Activated T-cell treated with anti-CD3 and anti-CD28 coated beads for 1 hour (primary cell): ENCODE measurements at places on chromosomes 2 and 18.
A peak's percentile ranks its signal among the peaks of the same experiment; 100 is the strongest.

DNA sequence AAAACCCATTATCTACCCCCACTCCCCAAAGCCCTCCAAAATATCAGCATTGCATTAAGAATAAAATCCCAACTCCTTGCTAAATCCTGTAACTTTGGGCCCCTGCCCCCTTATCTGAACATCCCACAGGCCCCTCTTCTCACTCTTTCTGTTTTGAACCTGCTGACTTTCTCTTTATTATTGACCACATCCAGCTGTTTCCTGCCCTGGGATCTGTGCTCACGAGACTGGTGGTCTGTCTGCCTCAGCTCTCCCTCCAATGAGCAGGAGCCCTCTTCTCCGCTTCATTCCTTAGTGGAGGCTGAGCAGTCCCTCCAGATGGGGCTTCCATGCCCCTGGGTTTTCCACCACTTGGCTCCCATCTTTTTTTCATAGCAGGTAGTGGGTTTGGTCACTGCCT lies 116.9 kb downstream of the ACKR3 start:
- DNase-seq = no peak

DNA sequence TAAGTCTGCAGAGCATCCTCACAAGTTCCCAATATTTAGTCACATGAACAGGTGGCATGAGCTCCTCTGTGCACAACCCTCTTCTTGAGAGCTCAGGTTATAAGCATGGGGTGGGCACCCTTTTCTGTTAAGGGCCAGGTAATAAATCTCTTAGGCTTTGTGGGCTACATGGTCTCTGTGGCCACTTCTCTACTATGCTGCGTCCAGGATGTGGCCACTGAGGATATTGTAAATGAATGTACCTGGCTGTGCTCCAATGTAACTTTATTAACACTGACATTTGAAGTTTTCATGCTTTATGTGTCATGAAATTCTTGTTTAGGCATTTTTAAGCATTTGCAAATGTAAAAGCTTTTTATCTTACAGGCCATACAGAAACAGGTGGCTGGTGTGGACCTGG lies 116.8 kb upstream of the ST6GAL2 start:
- DNase-seq = no peak

DNA sequence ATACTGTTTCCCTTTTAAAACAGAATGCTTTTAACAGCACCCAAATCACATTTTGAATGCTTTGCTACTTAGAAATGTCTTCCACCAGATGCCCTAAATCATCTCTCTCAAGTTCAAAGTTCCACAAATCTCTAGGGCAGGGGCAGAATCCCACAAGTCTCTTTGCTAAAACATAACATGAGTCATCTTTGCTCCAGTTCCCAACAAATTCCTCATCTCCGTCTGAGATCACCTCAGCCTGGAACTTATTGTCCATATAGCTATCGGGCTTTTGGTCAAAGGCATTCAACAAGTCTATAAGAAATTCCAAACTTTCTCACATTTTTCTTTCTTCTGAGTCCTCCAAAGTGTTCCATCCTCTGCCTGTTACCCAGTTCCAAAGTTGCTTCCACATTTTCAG lies 1374.5 kb upstream of the NXPH2 start:
- no peak for DNase-seq

DNA sequence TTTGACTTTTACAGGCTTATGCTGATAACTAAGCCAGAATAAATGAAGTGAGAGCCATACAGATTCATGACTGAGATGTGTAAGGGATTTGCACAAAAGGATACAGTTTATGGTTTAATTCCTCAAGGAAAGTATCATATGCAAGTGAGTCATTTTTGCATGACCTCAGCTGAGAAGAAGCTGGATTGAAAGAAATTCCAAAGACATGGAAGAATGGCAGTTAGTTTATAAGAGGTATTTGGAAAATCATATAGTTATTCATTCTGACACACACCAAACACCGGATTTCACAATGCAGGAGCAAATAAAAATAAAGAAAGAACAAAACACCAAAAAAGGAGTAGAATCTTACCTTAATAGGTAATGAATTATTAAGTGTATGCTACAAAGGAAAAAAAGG lies 83.2 kb upstream of the RND3 start:
- no peak for DNase-seq

GRCh38 chr2:222730366-222730999 lies 59.0 kb downstream of the MOGAT1 start:
- DNase-seq = no peak

GRCh38 chr18:48412339-48412929 lies 3.3 kb upstream of the ZBTB7C start:
- no peak for DNase-seq

DNA sequence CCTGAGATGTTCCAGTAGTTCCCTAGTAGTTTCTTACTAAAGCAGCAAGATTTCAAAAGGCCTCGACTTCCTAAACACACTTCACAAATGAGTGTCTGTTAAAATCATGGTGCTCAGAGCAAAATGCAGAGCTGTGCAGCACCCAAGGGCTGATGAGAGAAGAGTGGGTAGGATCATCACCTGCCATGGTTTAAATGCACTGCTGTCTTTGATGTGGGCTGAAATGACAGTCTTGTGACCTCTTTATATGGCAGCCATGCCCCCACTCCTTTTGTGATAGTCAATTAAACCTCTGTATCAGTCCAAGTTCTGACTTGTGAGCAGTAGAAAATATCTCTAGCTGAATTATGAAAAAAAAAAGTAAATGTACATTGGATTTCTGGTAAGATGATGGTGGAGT lies 107.1 kb downstream of the TFCP2L1 start:
- DNase-seq = no peak

DNA sequence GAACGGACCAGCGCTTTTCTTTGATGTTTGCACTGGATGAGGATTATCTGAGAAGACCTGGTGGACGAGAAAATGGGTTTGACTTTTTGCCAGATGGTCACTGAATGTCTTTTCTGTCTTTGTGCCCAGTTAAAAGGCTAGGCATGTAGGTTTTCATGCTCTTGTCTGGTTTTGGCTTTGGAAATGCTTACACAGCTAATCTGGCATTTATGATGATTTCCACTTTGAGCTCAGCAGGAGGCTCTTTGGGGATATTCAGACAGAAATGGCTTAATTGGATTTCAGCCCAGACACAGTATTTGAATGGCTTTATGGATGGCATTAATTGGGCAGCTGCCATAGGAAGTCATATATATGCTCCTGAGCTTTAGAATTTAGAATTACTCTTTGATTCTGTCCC lies 59.6 kb downstream of the NCK2 start:
- DNase-seq = no peak

GRCh38 chr2:205781244-205781931 lies 99.1 kb downstream of the NRP2 start:
- DNase-seq = no peak

- no peak for DNase-seq
These were observed 166.6 kb downstream of the ACTR3 start for GRCh38 chr2:114056294-114057143.

- DNase-seq = no peak
These were observed 362.7 kb upstream of the SLC8A1 start for GRCh38 chr2:40814616-40815015.

DNA sequence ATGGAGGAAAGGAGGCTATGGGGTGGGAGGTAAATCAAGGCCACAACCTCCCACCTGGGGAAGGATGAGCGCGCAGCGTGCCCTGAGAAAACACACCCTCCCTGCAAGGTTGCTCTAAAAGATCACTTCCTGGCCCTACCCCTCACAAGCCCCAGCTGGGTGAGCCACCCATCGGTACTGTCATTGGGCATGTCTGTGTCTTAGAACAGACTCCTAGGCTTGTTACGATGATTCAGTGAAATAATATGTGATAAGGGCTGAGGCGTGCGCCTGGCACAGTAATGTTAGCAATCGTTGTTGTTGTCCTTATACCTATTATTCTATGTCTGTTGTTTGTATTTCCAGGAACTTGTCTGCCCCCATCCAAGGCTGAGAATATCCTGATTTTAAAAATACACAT lies 175.1 kb downstream of the ZFP36L2 start:
- DNase-seq = peak; percentile 20

DNA sequence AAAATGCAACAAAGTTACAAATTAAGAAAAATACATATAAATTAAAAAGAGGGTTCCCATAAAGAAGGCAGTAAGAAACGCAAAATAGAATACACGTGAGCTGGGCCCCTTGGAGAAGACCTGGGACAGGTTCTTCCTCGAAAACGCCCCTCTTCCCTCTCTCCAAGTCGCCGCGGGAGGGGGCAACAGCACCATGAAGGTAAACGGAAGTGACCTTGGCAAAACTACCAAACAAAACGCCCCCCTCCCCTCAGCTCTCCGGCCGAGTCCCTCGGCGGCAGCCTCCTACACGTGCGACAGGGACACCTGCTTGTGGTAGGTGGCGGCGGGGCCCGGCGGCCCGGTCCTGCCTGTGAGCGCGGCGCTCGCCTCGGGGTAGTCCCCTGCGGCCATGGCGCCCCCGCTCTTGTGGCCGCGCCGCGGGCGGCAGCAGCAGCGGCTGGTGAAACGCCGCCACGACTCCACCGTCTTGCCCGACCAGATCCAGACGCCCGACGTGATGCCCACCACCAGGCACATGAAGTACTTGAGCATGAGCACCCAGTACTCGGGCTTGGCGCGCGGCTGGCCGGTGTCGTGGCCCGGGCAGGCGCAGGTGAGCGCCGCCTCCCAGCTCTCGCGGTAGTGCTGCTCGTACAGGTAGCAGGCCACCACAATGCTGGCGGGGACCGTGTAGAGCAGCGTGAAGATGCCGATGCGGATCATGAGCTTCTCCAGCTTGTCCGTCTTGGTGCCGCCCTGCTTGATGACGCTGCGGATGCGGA lies 2.8 kb downstream of the FZD5 start:
- no peak for DNase-seq

DNA sequence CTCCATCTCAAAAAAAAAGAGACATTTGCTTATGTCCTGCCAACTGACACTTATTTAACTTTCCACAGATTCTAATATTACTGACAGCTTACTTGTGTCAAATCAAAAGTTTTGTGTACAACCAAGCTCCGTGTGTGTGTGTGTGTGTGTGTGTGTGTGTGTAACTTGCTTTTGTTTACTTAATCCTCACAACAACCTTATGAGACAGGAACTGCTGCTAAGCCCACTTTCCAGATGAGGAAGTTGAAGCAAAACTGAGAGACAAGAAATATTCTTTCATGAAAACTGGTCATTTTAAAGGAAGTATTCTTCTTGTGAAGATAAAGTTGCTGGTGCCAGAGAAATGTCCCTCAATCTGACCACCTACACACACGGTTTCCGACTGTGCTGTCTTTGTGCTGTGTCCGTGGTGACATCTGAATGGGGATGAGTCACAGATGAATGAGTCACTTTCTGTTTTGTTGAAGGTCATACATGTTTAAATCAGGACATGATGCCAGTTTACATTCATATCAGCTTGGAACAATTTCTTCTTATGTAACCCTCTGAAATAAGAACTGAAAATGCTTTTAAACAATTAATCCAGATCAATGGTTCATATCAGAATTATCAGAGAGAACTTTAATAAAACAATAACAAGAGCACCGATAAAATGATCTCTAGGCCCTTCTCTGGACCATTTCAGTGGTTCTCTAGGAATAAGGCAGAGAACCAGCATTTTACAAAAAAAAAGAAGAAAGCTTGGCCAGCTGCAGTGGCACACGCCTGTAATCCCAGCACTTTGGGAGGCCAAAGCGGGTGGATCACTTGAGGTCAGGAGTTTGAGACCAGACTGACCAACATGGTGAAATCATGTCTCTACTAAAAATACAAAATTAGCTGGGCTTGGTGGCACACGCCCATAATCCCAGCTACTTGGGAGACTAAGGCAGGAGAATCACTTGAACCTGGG lies 95.5 kb downstream of the THNSL2 start:
- DNase-seq = no peak

DNA sequence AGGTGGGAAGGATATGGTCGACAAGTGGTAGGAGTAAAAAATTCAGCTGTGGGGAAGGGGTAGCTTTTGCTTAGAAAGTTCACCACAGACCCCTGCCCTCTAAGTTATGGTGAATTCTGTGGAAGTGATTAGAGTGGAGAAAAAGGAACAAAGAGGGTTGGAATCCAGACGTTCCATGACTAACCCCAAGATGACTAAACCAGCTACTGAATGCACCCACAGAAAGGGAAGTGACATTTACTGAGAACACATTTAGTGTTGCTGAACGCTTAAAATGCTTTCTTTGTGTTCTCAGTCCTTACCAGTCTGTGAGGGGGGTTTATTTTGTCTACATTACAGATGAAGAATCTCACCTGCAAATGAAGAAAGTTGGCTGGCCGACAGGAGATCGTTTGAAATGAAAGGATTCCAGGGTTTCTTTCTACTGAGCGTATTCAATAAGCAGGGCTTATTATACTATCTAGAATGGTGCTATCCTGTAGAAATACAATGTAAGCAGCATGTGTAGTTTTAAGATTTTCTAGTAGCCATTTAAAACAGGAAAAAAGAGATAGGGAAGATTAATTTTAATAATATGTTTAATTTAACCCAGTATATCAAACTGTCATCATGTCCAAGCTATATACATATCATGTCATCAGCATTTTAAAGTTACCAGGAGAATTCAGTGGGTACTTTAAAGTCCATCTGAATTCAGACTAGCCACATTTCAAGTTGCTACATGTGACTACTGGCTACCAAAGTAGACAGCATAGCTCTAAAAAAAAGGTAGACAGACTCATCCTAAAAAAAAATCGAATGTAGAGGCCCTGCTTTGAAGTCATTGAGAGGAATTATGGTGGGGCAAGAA lies 60.1 kb downstream of the LIMS1 start:
- DNase-seq = no peak

- DNase-seq = no peak
These were observed 143.5 kb upstream of the LMAN1 start for GRCh38 chr18:59502274-59503175.

- no peak for DNase-seq
These were observed 382.0 kb downstream of the LNPK start for GRCh38 chr2:175620106-175620505.

DNA sequence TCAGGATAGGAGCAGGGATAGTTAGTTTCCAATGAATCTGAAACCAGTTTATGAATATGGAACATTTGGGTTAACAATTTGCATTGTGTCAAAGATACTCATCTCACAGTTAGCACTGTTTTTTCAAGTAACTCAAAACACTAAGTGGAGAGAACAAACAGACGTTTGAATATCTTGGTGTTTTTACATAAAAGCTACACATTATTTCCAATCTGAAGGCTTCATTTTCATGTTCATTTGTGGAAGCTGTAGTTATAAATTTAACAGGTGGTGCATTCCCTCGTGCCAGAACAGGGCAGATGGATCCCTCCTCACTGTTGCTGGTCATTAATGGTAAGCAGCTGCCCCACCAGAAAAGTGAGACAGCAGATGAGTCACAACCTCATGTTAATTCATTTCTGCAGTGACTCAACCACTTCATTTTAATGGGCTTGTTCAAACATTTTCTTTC lies 286.9 kb downstream of the TMX3 start:
- no peak for DNase-seq

- no peak for DNase-seq
These were observed 233.0 kb downstream of the TFCP2L1 start for GRCh38 chr2:121052023-121052422.
